ENCODE measurements at places on chromosomes 16 and 17.

DNA sequence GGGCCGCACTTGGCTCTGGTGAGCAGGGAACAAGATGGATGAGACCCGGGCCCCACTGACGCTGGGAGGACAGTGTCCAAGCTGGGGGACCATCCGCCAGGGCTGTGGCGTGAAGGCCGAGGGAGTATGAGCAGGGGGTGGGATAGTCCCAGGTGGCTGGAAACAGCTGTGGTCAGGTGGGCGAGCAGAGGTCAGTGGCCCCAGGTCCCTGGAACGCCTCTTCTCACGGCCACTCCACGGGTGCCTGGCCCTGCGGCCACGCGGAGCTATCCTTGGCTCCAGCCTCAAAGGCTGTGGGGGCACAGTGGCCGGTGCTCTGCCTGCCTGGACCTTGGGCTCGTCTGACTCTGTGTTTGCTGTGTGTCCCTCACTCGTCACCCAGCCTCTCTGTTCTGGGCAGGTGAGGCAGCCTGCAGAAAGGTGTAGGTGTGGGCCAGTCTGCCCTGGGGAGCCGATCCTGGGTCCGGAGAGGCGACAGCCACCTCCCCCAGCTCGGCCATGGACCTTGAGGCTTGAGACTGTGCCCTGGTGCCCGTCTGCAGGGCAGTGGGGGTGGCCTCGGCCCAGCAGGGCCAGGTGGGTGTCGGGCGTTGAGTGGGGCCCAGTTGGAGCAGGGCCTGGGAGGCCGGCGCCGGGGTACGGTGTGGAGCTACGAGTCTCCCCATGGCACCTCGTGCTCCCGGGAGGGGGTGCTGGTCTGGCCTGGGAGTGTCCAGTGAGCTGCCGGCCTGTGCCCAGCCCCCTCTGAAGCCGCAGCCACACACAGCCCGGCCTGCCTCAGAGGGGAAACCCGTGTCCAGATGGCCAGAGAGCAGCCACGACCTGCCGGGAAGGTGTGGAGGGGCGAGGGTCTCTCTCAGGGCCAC lies 10.0 kb downstream of the CACNA1H start:
- no peak for DNase-seq

GRCh38 chr17:65297384-65297783 lies 160.2 kb downstream of the RGS9 start:
- peak; percentile 39 for DNase-seq

GRCh38 chr16:89308391-89309333 lies 91.2 kb downstream of the ZNF778 start:
- DNase-seq = no peak

DNA sequence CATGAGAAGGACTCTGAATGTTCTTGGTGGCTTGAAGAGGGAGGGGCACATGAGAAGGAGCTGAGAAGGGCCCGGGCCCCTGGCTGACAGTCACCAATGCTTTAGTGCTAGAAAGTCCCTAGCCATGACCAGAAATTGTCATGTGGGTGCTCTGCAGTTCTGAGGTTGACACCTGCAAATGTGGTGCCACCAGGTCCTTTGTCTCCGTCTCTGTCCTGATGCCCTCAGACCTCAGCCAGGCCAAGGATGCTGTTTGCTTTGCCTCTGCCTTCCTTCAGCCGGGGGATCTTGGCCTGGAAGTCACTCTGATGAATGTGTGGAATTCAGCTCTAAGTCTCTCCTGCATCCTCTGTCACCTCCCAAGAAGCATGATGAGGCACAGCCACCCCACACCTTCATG lies 63.6 kb downstream of the TNFRSF13B start:
- no peak for DNase-seq

- no peak for DNase-seq
These were observed 304.4 kb downstream of the SOX9 start for GRCh38 chr17:72425133-72425793.

DNA sequence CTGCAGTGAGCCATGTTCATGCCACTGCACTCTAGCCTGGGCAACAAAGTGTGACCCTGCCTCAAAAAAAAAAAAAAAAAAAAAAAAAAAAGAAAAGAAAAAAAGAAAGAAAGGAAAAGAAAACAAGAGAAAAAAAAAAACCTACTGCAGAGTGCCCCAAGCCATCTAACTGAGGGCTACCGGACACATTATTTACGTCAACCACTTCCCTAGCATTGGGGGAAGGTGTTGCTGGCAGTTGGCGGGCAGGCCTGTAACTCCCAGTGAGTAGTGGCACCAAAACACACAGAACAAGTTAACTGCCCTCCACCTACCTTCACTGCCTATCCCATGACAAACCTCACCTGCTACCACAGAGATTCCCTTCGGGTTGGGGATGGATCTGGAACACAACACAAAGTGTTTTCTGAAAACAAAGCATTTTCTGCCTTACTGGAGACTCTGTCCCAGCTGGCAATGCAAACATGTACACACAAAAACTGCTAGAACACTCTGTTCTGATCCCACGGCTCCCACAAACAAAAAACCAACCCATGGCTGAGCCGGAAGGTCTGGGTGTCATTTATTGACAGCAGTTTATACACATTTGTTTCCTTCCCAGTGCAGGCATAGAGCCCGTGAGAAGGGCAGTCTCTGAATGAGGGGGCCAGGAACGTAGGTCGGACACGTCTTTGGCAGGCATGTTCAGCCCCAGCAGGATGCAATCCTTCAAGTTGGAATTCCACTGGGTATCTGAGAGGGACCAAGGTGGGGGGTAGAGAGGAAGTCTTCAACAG lies 11.0 kb downstream of the PHB1 start:
- DNase-seq = no peak

GRCh38 chr17:55688057-55688456 lies 34.6 kb downstream of the TMEM100 start:
- no peak for DNase-seq

DNA sequence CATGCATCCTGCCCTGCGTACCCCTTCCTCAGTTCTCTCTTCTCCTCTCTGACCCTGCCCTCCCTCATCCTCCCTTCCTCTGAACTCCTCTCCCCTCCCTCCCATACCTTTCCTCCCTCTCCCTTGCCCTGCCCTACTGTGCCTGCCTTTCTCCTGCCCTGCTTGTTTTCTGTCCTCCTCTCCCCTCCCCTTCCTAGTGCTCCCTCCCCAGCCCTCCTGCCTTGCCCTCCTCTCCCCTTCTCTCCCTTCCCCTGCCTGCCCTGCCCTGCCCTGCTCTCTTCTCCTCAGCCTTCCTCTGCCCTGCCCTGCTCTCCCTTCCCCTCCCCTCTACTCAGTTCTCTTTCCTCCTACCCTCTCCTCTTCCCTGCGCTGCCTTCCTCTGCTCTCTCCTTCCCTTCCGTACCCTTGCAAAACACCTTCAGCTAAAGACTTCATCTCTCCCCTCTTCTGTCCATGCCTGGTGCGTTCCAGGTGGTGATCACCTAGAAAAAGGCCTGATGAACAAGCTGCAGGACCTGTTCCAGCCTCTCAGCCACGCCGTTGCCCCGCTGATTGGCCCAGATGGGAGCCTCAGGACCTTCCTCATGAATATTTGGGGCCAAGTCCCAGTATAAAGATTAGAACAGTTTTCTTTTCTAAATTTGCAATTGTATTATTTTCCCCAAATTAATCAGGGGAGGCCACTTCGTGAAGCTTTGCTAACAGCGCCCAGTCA lies 290.5 kb downstream of the CPPED1 start:
- no peak for DNase-seq

GRCh38 chr17:74444406-74444805 lies 12.5 kb downstream of the GPRC5C start:
- no peak for DNase-seq

GRCh38 chr17:72390675-72391508 lies 270.1 kb downstream of the SOX9 start:
- peak; percentile 52 for DNase-seq

GRCh38 chr16:17829811-17830210 lies 359.1 kb upstream of the XYLT1 start:
- peak; percentile 42 for DNase-seq

- DNase-seq = no peak
These were observed 27.8 kb downstream of the GPR139 start for GRCh38 chr16:20045886-20046285.

DNA sequence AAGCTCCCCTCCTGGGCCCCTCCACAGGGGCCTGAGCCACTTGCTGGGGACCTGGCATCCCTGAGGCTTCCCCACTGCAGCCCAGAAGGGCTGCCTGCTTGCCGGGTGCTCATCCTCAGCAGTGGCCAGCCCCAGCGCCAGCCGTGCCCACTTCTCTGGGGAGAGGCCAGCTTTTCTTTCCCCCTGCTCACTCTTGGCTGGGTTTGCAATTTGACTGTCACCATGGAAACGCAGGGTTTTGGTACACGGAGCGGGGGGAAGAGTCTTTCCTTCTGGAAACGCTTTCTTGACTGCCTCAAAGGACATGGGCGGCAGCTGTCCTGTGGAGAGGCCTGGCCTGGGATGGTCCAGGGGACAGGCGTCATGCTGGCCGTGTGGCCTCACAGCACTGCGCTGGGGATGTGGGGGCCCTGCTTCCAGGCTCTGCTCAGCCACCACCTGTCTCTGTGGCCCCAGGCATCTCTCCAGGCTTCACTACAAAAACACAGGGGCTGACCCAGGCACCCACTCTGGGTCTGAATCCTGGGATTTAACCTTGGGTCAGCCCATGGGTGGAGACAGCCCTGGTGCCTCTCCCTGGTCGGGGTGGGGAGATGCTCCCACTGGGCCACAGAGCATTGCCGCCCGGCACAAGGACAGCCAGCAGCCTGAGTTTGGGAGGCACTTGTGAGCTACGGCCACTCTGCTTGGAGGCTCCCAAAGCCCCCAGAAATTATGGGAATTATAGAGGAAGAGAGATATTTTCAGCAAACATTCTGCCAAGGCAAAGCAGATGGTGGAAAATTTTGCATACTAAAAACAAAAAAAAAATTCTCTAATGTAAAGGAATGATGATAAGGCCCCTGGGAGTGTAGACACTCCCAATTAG lies 45.9 kb upstream of the DOC2B start:
- no peak for DNase-seq

DNA sequence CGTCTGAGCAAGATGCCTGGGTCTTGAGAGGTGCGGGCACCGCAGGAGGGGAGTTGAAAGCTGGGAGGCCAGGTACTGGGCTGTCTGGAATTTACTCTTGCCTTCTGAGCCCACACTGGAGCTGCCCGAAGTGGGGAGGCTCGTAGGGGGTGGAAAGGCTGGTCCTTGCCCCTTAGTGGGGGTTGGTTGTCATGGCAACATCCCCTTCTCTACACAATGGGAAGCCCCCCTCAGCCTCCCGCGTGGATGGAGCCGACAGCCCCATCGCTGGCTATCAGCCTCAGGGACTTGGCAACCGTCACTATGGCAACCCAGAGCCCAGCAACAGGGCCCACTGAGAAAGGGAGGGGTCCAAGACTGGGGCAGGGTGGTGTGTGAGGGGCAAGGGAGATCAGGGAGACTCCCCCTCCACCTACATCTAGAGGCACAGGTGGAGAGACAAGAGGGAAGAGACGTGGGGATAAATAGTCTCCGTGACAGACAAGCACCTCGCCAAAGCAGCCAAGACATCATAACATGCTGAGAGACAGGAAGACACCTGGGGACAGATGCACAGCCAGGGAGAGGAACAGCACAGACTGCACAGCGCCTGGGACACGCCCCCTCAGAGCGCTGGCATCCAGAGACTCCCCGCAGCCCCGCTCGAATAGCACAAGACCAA lies 5.3 kb upstream of the DNAH2 start:
- no peak for DNase-seq

- peak; percentile 8 for DNase-seq
These were observed 241.9 kb downstream of the SLC39A11 start for GRCh38 chr17:72850410-72851118.

DNA sequence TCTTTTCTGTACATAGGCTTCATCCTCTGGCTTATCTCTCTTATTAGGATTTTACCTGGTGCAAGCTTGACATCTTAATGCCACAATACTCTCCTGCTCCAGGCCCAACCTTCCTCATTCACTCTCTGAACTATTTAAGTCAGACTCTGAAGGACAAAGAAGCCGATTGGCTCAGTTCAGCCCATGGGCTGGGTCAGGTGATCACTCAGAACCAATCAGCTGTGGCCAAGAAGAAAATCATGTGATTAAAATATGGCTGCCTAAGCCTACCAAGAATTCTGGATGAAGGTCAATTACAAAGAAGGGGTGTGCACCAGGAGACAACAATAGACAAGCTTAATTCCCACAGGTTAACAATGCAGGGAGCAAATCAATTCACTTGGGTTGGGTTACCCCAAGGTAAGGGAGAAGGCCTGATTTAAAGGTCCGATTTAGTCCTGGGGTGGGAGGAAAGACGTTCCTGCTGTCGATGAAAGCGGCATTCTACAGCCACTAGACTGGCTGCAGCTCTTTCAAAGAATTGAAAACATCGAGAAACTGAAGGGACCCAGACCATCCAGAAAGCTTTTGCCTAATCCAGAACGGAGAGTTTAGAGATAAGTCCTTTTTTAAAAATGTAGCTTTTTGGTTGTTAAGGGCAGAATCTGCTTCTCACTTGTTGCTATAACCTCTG lies 42.9 kb upstream of the NFAT5 start:
- no peak for DNase-seq

- no peak for DNase-seq
These were observed 12.3 kb downstream of the GINS2 start for GRCh38 chr16:85676466-85676865.

GRCh38 chr17:4073983-4074830 lies 68.6 kb downstream of the ZZEF1 start:
- DNase-seq = no peak

DNA sequence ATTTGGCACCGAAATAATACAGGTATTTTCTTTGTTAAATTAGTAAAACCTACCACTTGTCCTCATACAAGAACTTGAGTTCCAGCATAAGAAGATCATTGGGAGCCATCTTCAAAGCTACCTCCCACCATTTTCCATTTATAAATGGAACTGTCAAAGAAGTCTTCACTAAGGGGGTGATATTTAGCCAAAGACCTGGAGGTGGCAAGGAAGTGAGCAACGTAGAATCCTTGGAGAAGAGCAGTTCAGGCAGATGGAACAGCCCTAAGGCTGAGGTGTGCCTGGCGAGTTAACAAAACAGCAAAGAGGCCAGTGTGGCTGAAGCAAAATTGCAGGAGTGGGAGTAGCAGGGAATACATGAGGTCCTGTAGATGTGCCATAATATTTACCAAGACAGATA lies 1.8 kb downstream of the KCNJ16 start:
- no peak for DNase-seq

GRCh38 chr17:14513835-14514234 lies 213.0 kb downstream of the HS3ST3B1 start:
- no peak for DNase-seq

GRCh38 chr17:40541060-40541872 lies 24.0 kb downstream of the CCR7 start:
- DNase-seq = no peak
